ENCODE measurements at places on chromosomes 5 and 9.
A peak's percentile ranks its signal among the peaks of the same experiment; 100 is the strongest.

DNA sequence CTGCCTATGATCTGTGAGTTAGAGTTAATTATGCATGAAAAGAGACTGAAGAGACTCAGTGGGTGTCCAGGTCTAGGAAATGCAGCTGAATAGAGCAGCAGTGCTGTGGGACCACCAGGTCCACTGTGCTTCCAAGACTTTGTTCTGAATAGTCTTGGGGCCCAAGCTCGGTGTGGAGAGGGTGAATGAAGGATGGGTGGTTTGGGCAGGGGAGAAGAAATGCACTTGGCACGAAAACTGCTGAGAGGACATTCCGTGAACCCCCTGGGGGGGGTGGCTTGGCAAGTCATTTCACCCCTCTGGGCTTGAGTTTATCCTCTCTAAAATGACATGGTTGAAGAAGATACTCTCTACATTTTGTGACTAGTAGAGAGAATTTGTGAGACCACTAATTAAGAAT is 36.0 kb upstream of the GOLPH3 start:
- DNase-seq = peak; percentile 6

DNA sequence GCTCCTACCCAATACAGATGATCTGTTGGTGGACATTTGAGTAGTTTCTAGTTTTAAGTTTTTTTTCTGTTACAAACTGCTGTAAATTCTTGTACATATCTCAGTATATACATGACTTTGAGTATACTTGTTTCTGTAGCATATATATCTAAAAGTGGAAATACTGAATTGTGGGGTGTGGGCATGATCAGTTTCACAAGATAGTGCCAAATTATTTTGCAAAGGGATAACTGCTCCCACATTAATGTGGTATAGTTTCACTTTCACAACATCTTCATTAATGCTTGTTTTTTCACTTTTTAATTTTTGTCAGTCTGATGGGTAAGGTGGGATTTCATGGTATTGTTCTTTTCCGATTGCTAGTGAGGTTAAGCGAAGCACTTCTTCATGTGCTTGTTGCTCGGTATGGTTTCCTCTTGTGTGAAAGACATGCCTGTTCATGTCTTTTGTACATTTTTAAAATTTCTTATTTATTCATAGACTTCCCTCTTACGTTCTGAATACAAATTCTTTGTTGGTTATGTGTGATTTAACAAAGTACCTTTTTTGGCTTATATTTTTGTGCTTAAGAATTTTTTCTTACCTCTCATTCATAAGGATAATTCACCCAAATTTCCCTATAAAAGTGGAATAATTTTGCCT is 103.5 kb downstream of the CDC42SE2 start:
- no peak for DNase-seq

GRCh38 chr5:170173227-170173626 is 59.6 kb upstream of the C5orf58 start:
- no peak for DNase-seq

GRCh38 chr5:121762426-121762825 is 89.3 kb upstream of the FTMT start:
- DNase-seq = no peak

GRCh38 chr9:10059044-10059443 is 553.8 kb downstream of the PTPRD start:
- DNase-seq = no peak

DNA sequence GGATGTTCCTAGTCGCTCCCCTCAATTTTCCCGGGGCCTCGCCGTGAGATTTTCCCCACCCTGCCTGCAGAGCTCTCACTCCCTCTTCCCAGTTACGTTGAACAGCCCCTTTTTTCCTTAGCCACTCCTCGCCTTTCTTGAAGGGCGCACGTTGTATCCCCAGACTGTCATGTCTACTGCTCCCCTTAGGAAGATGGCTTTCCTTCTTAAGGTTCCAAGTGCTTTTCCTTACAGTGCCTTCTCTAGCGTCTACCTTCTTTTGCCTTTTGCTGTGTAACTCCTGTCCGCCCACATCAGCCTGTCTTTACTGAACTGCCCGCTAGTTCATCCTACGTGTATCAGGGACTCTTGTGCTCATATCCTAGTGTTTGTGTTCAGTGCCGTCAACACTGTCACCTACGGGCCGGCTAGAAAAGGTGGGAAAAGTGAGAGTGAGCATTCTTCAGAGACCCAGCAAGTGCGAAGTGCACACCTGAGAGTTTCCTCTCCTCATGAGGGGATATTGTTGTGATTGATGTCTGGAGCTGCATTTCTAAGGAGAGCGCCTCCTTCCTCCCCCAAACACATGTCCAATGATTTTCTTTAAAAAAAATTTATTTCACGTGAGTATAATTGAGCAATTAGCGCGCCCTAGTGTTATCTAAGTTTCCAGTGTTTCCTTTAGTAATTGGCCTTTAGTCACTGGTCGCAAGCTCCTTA is 764 bp downstream of the CAMLG start:
- peak; percentile 42 for DNase-seq

GRCh38 chr5:132012371-132013005 is 1.0 kb upstream of the ACSL6 start:
- no peak for DNase-seq

DNA sequence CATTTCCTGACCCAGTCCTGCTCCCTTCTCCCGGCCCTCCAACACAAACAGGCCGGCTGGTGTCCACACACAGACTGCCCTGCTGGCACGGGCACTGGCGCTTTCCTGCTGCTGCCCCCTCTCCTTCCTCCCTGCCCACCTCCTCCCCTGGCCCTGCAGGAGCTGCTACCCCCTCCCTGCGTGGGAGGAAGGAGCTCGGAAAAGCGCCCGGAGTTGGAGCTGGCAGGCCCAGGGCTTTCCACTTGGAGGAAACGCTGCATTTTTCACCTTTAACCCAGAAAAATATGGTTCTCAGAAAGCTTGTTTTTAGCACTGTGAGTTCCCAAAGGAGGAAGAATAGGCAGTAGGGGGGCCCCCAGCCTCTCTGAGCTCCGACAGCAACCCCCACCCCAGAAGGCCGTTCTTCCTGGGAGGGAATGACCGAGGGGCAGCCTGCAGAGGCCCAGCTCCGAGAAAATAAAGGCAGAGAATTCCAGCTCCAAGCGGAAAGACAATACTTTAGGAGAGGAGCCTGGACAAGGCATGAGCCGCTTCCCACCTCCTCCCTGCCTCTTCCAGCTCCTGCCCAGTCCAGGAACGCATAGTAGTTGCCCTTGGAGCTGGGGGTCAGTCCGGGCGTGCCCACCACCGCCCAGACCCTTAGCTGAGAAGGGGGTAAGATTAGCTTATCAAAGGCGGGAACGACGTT is 88.9 kb downstream of the LIFR start:
- DNase-seq = no peak

- DNase-seq = no peak
These were observed 477.8 kb downstream of the SPATA31A7 start for GRCh38 chr9:61667559-61668121.

DNA sequence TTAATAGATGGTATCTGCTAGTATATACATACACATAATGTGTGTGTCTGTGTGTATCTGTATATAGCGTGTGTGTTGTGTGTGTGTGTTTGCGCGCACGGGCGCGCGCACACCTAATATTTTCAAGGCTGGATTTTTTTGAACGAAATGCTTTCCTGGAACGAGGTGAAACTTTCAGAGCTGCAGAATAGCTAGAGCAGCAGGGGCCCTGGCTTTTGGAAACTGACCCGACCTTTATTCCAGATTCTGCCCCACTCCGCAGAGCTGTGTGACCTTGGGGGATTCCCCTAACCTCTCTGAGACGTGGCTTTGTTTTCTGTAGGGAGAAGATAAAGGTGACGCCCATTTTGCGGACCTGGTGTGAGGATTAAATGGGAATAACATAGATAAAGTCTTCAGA is 757 bp downstream of the FXN start:
- DNase-seq = peak; percentile 43

DNA sequence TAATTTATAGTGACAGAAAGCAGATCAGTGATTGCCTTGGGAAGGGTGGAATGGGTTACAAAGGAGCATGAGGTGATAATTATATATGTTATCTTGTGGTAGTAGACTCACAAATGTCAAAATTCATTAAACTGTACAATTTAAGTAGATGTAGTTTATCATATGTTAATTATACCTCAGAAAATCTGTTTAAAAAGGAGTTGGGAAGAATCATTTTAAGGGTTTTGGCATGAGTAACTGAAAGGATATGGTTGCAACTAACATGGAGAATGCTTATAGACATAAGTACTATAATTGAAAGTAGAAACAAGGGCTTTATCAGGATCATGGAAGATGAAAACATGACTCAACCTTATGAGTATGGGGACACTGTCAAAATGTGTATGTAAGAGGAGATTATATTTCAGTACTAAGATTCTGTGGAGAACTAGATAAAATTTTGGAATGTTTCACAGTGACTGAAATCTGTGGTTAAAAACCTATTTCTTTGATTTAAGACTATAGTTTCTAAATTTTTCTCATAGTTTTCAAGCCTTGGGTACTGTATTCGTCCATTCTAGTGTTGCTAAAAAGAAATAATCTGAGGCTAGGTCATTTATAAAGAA is 73.3 kb downstream of the FCHO2 start:
- no peak for DNase-seq

DNA sequence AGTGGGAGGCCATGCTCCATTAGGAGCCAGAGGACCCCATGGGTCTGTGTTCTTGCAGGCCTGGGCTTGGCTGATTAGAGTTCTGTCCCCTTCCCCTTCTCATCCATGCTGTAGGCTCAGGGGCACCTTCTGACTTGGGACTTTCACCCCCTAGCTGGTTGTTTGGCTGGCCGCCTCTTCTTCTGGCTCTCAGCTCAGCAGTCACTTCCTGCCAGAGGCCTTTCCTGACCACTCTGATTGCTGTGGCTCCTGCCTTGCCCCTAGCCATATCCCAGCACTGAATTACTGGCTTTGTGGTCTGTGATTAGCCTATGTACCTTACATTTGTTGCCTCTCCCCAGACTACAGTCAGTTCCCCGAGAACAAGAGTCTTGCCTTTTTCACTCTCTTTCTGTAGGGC is 14.6 kb downstream of the ENTREP1 start:
- no peak for DNase-seq

DNA sequence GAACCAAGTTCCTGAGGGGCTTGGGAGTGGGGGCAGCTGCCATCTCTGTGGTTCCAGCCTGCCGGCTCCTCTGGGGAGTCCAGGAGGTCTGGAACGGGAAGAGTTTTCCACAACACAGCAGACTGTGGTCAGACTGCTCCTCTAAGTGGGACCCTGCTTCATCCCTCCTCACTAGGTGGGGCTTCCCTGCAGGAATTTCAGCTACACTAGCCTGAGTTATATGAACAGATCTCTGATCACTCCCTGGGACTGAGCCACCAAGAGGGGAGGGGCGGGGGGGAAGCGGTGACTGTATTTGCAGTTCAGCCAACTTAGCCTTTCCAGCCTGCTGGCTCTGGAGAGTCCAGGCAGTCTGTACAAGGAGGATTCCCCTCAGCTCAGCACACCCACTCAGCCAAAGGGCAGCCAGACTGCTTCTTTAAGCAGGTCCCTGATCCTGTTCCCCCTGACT is 19.4 kb downstream of the DTWD2 start:
- no peak for DNase-seq

DNA sequence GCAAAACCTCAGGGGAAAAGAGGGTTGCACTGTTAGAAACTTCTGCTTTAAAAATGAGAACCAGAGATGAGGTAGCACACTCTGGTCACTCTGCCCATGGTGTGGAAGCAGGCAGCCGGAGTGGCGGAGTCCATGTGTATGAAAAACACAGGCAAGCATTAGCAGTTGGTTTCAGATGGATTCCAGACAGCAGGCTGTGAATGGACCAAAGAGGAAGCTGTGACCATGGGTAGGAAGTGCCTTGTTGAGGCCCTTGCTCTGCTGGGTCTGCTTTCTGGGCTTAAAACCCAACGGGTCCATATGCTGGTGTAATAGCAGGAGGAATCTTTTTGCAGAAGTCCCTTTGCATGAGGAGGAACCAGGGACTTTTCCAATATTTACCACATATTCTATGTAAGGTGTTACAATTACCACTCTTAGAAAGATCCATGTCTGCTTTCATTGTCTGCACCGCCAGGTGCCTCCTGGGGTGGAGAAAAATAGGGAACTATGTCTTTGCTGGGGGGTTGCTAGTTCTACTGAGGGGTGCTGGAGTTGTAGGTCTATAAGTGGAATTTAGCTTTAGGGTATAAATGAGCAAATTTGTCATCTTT is 77.0 kb downstream of the ANKRD55 start:
- no peak for DNase-seq

GRCh38 chr9:114319147-114319546 is 3.8 kb upstream of the ORM1 start:
- DNase-seq = no peak

GRCh38 chr9:125545845-125546244 is 161.2 kb downstream of the MAPKAP1 start:
- no peak for DNase-seq

GRCh38 chr9:31185831-31186230 is 1198.6 kb upstream of the ACO1 start:
- no peak for DNase-seq

DNA sequence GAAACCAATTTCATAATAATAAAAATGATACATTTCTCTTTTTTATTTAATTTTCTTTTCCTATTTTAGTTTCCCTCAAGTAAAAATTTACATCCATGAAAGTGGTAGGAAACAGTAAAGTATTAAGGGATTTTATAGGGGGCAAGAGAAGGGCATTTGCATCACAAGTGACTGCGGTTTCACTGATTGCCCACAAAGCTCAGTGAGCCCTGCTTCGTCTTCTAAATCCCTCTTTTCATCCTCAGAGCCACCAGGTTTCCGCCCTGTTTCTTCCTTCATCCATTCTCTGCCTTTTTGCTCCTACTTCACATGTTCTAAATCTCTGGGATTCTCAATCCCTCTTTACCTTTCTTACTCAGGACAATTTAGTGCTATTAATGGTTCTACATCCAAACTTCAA is 491.4 kb downstream of the LRRC70 start:
- DNase-seq = no peak

GRCh38 chr5:891837-892393 is 686 bp downstream of the BRD9 start:
- DNase-seq = peak; percentile 12

DNA sequence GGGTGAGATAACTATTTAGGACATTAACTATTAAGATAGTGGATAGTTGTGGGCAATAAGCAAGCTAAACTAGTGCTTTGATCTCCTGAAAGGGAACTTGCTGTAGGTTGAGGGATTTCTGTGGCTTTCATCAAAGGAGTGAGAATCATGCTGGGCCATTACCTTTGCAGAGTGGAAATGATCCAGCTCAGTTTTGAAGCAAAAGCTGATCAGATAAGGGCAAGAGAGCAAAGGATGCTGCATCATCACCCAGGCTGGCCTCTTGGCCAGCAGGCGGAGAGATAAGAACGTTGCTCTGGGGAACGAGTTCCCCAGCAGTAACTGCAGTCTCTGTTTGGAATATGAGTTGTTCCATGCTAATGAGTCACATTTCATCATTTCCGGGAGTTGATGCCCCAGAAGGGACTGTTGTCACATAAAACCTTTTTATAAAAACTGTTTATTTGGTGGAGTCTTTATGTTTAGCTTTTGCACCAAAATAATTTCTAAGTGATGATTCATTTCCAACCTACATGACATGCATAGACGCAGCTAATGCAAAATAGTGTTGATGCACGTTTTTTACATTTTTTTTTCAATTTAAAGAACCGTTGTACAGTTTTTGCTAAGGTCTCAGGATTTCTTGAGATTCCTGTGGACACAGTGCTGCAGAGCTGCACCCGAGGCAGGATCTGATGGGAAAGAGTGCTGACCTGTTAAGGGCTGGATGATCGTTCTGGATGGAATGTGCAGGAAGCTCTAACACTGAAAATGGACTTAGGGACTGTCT is 99.3 kb downstream of the ACTBL2 start:
- peak; percentile 66 for DNase-seq

- no peak for DNase-seq
These were observed 5.1 kb upstream of the ZFP62 start for GRCh38 chr5:180865981-180866695.
